Activated naive CD8-positive, alpha-beta T cell treated with anti-CD3 and anti-CD28 coated beads, Interleukin-2, amount 50 U/mL, for 16 hours (primary cell): ENCODE measurements at places on chromosomes 4 and X.

- DNase-seq, result no peak
These were observed 345.4 kb upstream of the GATB start for GRCh38 chr4:152106113-152106763.

DNA sequence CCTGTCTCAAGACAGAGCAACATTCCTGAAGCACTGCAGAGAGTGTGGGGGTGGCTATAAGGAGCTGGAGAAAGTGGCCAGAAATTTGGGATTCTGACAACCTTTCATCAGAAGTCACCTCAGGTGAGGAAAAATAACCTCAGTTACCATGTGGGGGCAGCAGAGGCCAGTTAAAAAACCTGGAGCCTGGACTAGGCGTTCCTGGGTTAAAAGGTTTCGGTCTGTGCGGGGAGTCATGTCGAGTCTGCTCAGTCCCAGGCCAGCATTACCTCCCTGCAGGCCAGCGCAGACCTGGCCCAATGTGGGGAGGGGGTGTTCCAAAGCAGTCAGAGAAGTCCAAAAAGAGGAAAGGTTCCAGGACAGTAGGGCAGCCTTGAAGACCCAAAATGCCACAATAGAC lies 10.9 kb upstream of the NALF2 start:
- no peak for DNase-seq

GRCh38 chrX:10525381-10526120 lies 94.8 kb downstream of the MID1 start:
- DNase-seq, result no peak

GRCh38 chr4:8289956-8290700 lies 20.6 kb downstream of the HTRA3 start:
- no peak for DNase-seq

GRCh38 chr4:165301833-165302232 lies 25.6 kb upstream of the MSMO1 start:
- no peak for DNase-seq

DNA sequence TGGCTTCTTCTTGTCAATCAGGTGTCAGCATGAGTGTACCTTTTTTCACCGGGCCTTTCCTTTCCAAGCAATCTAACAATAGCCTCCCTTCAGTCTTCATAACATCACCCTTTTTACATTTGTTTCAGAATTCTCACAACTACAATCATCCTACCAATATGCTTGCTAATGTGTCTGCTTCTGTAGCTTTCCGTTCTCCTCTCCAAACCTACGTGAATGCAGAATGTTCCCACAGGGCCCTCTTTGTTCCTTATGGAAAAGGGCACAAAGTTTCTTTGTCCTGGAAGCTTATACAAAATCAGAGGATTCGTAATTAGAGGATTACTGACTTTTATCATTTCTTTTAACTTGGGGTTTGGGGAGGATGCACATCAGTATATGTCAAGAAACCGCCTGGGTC lies 461.8 kb downstream of the CENPC start:
- no peak for DNase-seq

DNA sequence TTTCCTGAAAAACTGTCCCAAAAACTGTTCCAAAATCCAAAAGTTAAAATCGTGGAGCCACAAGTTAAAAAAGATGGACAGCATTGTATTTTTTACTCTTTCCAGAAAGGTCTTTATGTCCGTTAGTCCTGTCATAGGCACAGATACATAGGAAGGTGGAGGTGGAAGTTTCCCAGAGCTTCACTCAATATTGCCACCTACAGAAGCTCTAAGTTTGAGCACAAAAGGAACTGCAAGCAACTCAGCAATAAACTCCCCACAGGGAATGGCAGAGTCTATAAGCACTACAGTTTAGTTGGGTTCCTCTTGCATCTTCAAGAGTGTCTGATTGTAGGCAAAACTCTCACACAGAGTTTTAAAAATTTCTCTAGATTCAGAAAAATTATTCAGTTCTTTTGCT lies 22.0 kb upstream of the UGT2B4 start:
- DNase-seq, result no peak

DNA sequence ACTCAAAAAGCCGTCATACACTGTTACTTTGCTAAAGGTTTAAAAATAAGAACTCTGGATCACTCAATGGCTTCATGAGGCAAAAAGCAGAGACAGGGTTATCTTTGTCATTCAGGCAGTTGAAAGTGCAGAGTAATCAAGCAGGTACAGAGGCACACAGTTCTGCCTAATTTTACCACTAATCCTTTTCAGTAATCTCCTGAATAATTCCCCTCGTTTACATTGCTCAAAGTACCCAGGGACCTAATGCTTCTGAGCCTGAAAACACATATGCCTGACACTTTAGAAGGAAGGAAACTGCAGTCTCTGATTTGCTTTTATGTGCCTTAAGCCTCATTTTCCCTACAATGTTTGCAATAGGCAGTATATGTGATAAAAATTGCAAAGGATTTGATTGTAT lies 71.4 kb upstream of the TRAM1L1 start:
- no peak for DNase-seq

DNA sequence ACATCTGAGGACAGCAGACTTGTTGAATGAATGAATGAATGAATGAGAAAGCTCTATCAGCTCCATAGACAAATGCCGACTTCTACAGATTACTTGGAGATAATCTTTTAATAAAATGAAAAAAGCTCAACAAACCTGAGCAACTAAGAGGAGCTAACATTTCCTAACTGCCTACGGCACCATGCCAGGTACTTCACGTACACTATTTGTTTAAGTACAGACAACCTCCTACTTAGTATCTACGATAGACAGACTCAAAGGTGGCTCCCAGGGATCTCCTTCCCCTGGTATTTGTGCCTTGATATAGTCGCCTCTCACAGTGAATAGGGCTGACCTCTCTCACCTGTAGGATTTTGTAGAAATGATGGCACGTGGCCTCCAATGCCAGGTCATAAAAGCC lies 412.2 kb upstream of the FAT1 start:
- no peak for DNase-seq

- no peak for DNase-seq
These were observed 236.6 kb downstream of the DCHS2 start for GRCh38 chr4:154254999-154255398.

DNA sequence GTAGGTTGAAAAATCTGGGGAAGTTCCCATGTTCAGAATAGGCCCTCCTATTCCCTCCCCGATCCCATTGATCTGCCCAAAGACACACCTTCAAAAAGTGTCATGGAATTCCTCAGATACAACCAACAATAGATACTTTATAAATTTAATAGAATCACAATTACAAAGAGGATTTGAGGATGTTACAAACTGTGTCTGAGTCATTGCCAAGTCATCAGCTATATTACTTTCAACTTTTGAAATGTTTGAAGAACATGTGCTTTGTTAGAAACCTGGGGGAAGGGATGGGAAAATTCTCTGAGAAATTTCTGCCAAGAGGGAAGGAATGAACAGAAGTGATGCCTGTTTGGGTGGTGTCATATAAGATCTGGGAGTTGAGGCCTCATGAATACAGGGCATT lies 46.7 kb downstream of the KCNIP4 start:
- no peak for DNase-seq

DNA sequence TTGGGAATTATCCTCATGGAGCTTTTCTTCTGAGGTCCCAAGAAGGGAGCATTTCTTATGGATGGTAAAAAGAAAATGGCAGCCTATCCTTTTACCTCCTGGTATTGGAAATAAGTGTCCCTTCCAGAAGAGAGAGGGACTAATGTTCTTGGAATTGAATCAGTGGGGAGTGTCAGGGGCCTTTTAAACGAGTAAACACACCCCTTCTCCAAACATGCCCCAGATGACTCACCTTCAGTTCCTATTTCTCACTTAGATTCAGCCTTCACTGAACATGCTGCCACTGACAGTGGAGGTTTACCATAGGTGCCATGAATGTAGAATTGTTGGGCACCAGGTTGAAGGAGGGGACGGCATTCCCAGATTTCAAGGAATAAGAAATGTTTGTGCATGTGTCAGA lies 19.0 kb downstream of the MAGEC2 start:
- DNase-seq, result no peak

GRCh38 chrX:125295337-125295736 lies 24.3 kb upstream of the TEX13C start:
- no peak for DNase-seq

DNA sequence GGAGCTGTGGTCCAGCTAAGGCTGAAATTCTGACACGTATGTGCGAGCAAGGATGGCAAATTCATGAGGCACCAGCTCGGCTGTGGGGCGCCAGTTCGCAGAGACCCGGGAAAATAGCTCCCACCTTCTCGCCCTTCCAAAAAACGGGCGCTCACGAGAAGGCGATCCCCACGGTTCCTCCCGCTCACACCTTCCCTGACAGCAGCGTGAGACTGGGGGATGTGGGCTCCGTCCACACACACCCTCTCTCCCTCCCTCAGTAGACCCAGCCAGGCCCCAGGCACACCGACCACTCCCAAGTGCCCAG lies 584 bp downstream of the GPC3 start:
- DNase-seq, result no peak

- no peak for DNase-seq
These were observed 6.0 kb downstream of the P2RY4 start for GRCh38 chrX:70254063-70254400.

DNA sequence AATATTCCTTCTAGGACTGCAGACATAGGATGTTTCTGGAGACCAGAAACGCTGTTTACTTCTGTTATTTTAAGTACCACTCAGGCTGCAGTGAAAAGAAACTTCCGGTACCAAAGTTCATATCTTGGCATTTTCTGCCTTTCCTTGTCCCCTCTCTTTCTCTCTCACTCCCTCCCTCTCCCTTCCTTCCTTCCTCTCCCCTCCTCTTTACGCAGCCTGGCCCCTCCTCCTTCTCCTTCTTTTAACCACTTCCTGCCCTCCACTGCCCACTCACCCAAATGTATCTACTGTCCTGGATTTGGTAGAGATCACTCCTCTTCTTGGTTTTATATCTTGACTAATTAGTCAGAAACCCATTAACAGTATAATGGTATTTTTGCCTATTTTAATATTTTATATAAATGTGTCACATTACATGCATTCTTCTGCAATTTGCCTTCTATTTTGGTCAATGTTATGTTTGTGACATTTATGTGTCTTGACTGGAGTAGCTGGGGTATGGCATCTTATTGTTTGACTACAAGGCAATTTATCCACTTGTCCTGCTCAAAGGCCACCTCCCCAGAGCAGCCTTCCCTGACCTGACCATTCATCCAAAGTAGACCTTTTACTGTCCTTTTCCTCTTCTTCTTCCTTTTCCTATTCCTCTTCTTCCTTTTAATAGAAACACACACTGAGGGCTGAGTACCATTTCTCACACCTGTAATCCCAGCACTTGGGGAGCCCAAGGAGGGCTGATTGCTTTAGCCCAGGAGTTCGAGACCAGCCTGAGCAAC lies 56.9 kb downstream of the BCOR start:
- no peak for DNase-seq

DNA sequence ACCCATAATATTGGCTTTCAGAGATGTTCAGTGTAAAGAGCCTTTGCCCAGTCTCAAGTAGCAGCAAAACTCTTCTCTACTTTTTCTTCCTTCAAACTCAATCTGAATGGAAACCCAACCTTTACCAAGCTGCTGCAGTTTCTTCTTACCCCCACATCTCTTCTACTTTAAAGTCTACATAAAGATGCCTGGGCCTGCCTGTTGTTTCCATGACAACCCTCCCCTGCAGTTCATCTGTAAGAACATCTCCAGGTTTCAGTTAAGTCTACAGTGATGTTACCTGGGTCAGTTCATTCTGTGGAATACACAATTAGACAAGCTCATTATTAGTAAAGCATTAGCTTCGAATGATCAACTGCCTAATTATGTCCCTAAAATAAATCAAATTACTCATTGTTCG lies 81.4 kb downstream of the SPANXN3 start:
- no peak for DNase-seq

DNA sequence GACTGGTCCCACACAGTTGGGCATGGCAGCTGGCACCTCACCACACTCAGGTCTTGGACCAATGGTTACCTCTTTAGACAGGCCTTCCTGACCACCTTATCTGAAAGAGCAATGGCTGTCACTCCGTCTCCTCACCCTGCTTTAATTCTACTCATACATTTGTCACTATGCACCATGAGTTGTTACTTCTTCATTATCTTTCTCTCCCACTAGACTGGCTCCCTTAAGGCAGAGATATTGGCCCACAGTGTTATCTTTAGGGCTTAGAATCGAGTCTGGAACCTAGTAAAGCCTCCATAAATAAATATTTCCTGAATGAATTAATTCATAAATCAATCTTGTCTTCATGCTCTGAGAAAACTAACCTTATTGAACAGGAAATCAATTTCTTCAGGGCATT lies 46.6 kb downstream of the DCHS2 start:
- no peak for DNase-seq

DNA sequence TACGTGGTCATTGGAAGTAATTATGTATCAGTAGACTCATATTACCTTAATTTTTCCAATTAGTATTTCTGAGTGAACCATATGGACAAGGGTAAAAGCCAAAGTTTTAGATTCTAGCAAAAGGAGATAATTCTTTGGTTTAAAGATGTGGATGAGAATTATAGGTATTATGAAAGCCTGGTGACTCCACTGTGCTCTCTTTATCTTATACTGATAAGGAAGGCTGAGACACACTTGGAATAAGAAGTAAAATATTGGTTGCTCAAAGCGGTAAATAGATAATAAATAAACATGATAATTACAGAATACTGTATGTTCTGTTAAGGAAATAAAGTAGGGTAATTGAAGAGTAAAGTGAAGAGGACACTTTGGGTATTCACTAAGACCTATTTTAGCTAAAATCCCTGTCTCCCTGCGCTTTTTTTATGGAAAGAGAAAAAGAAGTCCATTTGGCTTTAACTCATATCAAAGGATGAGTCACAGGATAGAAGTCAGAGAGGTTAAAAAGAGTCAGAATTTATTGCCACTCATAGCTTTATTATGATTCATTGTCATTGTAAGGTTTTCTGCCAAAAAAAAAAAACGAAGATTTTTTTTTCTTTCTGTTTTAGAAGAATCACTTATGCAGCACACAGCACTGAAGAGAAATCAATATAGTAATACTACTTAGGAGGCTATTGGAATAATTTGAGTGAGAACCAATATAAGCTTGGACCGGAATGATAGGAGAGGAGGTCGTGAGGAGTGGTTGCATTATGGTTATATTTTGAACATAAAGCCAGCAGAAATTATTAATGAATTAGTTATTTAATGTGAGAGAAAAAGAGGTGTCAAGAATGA lies 2463.1 kb downstream of the ARAP2 start:
- DNase-seq, result no peak

GRCh38 chrX:13732246-13733067 lies 2.0 kb downstream of the TRAPPC2 start:
- DNase-seq, result no peak

GRCh38 chr4:85268961-85269360 lies 206.0 kb upstream of the ARHGAP24 start:
- DNase-seq, result no peak

DNA sequence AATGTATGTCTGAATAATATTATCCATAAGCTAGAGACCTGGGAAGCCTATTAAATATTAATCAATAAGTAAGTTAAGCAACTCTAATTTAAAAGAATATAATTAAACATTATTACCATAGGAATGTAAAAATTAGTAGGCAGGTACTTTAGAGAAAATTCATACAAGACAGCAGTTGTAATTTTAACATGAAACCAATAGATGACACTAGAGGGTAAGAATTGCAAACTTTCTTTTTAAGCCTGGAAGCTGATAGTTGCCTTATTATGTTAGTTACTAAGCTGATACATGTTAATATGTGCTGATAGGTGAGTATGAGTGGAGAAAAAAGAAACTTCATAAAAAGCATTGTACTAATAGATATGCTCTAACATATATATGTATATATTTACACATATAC lies 1157.4 kb downstream of the FAM133A start:
- no peak for DNase-seq
